ENCODE measurements at places on chromosomes 6 and 20.

DNA sequence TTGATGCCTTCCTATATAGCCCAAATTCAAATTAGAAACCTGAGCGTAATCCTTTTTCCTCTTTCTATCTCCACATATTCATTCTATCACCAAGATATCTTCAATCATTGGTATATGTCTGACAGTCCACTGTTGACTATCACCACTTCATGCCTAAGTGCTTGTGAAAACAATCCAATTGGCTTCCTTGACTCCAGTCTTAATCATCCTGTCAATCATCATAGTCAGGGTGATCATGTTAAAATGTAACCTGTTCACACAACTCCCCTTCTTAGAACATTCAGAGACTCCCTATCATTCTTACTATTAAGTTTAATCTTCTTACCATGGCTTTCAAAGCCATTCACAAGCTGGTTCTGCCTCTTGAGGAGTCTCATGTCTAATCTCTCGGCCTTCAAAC, 616.7 kb downstream of the PHF3 start:
- no peak for DNase-seq

- no peak for DNase-seq
Observed at GRCh38 chr6:55568808-55569439, 10.1 kb downstream of the HMGCLL1 start.

GRCh38 chr20:9186396-9186795, 117.5 kb downstream of the PLCB4 start:
- no peak for DNase-seq

DNA sequence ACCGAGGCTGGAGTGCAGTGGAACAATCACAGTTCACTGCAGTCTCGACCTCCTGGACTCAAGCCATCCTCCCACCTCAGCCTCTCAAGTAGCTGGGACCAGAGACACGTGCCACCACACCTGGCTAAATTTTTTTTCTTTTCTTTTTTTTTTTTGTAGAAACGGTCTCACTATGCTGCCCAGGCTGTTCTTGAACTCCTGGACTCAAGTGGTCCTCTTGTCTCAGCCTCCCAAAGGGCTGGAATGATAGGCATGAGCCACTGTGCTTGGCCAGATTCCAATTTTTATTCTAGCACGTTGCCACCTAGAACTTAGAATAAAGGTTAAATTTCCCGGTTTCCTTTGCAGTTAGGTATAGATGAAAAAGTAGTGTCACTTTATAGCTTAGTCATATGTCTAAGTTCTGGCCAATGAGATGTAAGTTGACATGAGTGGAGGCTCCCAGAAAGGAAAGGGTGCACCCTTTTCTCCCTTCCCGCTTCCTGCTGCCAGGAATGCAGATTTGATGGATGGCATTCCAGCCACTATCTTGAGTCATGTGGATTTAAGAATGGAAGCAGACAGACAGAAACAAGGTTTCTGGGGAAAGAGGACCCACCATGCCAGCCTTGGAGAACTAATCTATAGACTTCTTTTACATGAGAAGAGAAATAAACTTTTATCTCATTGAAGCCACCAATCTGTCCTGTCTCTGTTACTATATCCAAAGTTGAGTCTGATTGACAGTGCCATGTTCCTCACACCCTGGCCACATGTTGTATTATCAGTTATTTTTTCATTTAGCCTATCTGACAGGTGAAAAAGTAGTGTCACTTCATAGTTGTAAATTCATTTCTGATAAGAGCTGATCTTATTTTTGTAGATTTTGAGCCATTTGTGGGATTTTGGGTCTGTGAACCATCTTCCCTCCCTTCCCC, 60.6 kb upstream of the NCOA3 start:
- DNase-seq, result no peak

DNA sequence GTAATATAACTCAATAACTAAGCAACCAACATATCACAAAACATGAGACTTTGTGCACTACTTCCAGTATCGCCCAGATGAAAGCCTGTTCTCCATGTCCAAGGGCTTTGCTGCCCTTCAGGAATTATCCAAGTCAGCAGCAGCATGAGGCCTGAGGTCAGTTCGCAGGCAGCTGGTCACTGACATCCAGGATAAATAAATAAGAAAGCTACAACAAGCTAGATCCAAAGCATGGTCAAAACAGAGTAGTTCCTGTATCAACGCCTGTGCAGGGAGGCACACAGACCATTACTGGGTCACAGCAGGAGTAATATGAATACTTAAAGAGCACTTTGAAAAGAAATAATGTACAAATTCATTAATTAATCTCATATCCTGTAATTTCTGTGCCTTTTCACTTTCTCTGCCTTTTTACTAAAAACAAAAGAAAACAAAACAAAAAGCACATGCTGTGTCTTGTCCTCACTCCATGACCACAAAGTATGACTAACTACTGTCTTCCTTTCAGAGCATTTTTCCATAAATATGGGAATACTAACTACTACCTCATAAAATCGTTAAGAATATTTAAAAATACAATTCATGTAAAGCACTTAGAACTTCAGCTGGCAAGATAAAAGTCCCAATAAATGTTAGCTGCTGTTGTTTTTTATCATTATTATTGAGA, 374.9 kb upstream of the IRAK1BP1 start:
- DNase-seq, result no peak
